NCI-H1436 (cell line): ENCODE measurements at places on chromosomes 1 and 21.

GRCh38 chr1:212491454-212491853, 58.7 kb downstream of the NENF start:
- DNase-seq, result no peak

- no peak for DNase-seq
Observed at GRCh38 chr1:180363246-180363995, 133.4 kb downstream of the LHX4 start.

DNA sequence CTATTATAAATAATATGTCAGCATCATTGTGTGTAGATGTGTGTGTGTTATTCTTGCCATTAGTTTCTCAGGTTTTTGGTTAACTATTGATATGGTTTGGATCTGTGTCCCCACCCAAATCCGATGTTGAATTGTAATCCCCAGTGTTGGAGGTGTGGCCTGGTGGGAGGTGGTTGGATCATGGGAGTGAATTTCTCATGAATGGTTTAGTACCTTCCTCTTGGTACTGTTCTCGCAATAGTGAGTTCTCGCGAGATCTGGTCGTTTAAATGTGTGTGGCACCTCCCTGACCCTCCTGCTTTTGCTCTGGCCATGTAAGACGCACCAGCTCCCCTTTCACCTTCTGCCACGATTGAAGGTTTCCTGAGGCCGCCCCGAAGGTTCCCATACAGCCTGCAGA, 9.6 kb upstream of the POFUT2 start:
- no peak for DNase-seq

DNA sequence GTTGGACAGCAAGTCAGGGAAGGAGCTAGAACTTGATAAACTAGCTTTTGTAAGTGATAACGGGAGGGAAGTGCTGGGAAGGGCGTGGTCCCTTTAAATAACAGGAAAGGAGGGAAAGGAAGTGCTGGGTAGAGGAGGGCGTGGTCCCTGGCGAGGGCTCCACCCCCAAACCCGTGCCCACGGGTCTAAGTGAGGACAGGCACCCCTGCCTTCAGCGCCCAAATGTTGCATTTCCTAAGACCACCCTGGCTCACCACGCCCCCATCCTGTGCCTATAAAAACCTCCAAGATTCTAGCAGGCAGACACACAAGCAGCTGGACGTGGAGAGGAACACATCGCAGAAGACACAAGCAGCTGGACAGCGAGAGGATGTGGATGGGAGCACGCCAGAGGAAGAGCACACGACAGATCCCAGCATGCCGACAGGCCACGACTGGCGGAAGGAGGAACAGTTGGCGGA, 58.5 kb downstream of the PALMD start:
- DNase-seq, result no peak

- no peak for DNase-seq
Observed at GRCh38 chr1:199665371-199665770, 362.1 kb upstream of the NR5A2 start.

GRCh38 chr1:244757091-244757939, 78.1 kb upstream of the COX20 start:
- DNase-seq, result no peak

DNA sequence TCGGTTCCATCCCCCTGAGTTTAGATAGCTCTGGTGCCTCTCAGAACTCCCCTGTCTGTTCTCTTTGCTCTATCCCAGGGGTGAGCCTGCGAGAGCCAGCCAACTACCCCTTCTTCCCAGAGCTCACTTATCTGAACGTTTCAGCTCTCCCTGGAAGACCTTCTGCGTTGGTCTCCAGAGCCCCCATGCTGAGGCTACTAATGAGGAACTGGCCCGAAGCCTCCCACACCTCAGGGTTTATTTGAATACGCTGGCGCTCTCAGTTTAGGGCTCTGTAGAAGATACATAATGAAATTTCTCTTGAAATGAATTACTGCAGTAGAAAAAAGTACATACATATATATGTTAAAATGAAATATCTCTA, 43.5 kb downstream of the TCEANC2 start:
- no peak for DNase-seq

GRCh38 chr1:188641566-188642211, 1812.9 kb downstream of the PLA2G4A start:
- peak; percentile 5 for DNase-seq

- DNase-seq, result no peak
Observed at GRCh38 chr1:155133799-155134281, 1.8 kb upstream of the SLC50A1 start.

DNA sequence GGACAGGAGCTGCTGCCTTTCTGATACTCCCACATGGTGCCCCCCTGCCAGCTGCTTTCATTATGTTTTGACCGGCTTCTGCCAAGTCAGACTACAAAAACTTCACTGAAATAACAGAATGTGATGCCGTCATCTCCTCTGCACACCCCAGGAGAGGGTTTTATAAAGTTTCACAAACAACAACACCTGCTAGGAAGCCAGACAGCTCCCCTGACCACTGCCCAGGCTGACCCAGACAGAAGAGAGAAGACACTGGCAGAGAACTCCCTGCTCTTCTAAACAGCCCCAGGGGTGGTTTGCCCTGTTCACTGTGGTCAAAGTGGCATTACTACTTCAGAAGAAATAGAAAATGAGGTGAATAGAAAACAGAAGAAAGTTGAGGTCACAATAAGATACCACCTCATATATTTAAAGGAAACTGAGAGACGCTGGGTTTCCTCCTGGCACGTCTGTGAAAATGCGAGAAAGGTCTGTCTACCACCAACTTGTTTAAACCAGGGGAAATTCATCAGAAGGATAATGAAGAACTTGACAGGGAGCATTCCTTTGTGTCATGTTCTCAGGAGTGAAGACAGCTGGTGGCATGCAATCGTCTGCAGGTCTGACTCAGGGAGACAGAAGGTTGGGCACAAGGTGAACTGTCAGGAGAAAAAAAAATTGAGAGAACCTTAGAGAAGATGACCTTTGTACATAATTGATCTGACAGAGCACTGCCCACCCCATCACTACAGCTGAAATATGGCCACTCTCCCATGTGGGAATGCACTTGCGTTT, 119.0 kb upstream of the NFIA start:
- no peak for DNase-seq

GRCh38 chr1:201791051-201791778, 37.7 kb upstream of the IPO9 start:
- DNase-seq, result peak; percentile 15

DNA sequence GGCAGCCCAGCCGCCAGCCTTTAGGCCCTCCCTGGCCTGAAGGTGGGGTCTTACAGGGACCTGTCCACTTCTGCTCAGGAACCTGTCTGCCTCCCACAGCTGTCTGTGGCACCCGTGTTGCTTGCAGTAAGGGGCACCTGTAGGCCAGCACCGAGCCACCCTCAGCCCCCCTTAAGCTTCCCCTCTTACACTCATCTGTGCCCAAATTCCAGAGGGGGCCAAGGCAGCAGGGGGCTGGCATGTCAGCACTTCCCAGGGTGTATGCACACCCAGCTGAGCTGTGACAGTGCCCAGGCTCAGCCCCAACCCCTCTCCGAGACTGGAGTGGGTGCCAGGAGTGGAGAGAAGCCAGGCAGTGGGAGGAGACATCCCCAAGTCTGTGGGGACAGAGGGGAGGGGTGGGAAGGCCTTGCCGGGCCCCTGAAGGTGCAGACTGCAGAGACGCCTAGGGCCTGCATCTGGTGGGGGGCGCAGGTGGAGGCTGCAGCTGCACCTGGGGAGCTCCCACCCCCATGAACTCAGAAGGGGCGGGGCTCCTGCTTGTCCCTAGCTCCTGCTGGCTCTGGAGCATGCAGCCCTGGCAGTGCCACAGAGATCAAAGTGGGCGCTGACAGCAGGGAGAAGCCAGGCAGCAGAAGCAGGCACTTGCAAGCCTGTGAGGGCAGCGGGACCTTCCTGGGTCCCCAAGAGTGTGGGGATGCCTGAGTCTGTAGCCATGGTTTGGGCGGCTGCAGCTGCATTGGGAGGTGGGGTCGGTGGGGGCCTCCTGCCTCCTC, 5.4 kb upstream of the SLC2A7 start:
- no peak for DNase-seq

DNA sequence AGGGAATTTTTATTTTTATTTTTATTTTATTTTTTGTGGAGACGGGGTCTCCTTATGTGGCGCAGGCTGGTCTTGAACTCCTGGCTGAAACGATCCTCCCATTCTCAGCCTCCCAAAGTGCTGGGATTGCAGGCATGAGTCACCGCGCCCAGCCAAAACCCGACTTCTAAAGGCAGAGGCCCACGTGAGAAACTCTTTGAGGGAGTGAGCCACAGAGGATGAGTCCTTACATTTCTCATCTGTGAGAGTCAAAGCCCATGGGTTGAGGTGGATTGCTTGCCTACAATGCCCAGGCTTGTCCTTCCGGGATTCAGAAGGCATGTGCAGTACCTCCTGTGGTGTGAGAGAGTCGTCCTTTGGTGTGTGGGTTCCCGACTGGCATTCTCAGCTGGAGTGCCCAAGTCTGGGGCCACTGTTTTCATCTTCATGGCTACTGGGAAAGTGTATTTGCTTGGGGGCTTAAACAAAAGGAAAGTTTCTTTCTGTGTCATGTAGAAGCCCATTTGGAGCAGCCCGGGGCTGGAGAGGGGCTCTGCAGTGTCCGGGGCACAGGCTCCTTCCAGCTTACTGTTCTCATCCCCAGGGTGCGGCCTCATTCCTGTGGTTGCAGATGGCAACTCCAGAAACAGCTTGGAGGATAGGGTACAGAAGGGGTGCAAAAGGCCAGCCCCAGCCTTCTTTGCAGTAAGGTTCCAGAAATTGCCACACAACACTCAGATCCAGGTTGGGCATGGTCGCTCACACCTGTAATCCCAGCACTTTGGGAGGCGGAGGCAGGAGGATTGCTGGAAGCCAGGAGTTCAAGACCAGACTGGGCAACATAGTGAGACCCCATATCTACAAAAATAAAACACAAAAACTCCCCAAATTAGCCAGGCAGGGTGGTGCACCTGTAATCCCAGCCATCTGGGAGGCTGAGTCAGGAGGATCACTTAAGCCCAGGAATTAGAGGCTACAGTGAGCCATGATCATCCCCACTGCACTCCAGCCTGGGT, 29.4 kb upstream of the CSF3R start:
- no peak for DNase-seq

GRCh38 chr1:203629016-203629506, 2.4 kb downstream of the ATP2B4 start:
- no peak for DNase-seq

- DNase-seq, result peak; percentile 63
Observed at GRCh38 chr1:30706528-30706927, 16.9 kb downstream of the MATN1 start.

DNA sequence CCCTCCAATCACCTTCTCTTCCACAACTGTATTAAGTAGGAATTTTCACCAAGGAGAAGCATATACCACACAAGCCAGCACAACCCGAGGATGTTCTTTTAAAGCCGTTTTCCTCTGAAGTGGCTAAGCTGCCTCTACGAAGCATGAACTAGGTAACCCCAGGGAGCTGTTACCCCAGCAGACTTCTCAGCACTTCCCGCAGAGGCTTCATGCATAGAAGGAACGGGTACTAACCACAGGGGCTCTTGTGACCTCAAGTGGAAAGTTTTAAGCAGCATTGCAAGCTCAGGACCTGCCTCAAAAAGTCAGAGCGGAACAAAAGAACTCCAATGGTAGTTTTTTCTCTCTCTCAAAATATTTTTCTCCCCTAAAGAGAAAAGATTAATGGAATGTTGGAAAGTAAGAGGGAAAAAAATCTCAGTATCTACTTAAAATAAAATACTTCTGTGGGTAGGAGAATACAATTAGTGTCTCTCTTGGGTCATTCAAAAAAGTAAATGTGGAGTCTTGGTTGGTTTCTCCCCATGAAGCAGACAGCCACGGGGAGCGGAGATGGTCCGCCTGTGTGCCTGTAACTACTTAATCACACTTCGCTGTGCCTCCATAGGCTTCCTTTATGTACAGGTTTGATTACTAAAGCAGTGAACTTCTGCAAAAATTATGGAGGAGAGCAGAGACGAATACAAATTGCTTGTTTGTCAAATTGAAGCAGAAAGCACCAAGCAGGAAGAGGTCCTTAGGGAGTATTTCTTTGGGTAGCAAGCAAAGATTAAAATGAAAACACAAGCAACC, 40.9 kb downstream of the STX6 start:
- DNase-seq, result no peak

- DNase-seq, result no peak
Observed at GRCh38 chr21:31087639-31088473, 49.6 kb upstream of the KRTAP19-8 start.

DNA sequence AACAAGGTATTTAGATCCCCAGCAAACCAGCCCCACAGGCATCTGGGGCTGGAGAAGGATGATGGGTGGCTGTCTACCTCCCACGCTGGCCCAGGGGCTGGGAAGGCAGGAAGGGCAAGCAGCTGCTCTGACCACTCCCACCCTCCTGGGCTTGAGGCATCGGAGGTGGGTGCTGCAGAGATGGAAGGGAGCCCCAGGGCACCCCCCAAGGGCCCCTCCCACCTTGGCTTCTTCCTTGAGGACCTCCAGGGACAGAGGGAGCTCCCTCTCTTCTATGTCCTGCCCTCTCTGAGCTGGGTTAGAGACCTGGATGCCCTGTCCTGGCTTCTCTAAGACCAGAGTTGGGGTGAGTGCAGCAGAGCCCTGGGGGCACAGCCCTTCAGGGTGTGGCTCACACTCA, 3.1 kb downstream of the CD52 start:
- DNase-seq, result no peak

DNA sequence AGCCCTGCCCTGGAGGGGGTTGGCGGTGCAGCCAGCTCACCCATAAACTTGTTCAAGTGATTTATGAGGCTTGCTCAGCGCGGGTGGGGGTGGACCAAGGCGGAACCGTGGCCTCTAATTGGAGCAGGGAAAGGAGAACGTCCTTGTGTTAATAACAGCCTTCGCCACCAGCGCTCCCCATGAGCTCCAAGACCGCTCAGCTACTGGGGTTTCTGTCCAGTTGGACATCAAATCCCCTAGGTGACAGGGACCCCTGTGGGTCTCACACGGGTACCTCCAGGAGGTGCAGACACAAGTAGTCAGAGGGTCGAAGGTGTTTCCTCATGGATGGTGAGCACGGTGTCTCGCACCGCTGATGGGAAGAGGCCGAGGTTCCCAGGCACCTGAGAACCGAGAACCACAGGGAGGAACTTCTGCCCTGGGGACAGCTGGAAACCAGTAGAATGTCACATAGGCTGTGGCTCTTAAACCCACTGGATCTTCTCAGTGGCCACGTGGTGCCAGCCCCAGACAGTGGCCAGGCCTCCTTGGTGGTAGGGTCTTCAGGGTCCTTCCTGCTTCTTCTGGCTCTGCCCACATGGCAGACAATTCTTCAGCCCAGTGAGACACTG, 3.7 kb upstream of the ACTRT2 start:
- DNase-seq, result no peak

- DNase-seq, result no peak
Observed at GRCh38 chr1:57623039-57623790, 199.4 kb upstream of the DAB1 start.

DNA sequence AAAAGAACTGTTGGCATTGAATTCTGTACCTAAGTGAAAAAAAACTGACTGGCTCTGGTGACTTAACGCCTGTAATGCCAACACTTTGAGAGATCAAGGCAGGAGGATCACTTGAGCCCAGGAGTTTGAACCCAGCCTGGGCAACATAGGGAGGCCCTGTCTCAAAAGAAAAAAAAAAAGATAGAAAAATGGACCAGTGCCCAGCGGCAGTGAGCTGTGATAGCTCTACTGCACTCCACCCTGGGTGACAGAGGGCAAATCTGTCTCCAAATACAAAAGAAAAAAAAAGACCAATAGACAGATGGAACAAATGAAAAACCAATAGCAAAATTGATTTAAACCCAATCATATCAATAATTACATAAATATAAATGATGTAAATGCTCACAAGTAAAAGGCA, 674 bp upstream of the AKR7A3 start:
- no peak for DNase-seq
